Stimulated activated naive B cell treated with anti-CD40 and anti-IgM and Interleukin-4, amounts not matched to agents 10 μg/mL and 1 μg/mL and 100 μg/mL, for 72 hours (primary cell): ENCODE measurements at places on chromosomes 4 and X.

GRCh38 chr4:159764343-159764952 is 661.6 kb downstream of the RAPGEF2 start:
- no peak for DNase-seq

DNA sequence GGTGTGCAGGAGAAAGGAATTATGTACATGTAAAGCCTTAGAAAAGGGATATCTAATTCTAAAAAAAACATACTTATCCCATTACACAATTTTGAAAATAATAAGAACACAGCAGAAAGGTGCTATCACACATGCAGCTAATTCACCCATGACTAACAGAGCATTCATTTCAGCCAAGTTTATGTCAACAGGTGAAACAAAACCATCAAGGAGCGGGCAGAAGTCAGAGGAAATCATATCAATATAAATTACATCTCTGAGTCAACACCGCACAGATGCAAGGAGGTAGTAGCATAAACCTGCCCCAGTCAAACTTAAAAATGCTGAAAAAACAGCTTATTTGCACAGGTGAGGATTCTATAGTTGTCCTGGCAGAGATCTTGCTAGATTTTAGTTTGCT is 197.9 kb downstream of the PRDM5 start:
- DNase-seq, result no peak

- DNase-seq, result no peak
Measured at GRCh38 chr4:138259824-138260223, 17.7 kb upstream of the SLC7A11 start.

DNA sequence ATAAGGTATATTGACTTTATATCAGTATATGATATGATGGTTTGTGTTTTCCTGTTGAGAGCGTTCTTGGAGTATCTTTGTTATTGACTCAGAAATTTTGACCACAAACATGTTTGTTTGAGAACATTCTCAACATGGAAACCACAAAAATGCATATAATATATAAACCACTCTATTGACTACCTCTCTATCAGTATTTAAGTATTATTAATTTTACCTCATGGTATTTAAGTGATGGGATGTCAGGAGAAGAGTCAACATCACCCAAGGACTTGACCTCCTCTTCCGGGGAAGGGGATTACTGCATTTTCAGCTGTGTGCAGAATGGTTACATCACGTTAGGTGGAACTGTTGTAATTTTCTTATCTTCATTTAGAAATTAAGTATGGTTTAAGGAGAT is 54.3 kb upstream of the PUDP start:
- no peak for DNase-seq

DNA sequence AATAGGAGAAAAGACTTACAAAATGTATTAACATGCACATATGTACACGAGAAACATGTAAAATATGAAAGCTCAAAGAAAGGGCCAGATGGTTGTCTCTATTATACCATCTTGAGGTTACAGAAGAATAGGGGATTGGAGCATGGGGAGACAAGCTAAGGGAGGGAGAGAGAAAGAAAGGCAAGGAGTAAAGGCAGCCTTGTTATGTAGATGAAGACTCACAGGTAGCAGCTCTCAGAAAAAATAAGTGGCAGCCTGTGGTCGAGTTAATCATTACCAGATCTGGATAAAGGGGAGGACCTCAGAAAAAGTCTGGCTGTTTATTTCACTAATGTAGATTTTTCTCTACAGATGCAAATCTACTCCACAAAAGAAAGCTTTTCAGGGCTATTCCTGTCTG is 26.6 kb upstream of the PPP1R2C start:
- no peak for DNase-seq

GRCh38 chr4:186666252-186666651 is 57.4 kb downstream of the FAT1 start:
- no peak for DNase-seq

DNA sequence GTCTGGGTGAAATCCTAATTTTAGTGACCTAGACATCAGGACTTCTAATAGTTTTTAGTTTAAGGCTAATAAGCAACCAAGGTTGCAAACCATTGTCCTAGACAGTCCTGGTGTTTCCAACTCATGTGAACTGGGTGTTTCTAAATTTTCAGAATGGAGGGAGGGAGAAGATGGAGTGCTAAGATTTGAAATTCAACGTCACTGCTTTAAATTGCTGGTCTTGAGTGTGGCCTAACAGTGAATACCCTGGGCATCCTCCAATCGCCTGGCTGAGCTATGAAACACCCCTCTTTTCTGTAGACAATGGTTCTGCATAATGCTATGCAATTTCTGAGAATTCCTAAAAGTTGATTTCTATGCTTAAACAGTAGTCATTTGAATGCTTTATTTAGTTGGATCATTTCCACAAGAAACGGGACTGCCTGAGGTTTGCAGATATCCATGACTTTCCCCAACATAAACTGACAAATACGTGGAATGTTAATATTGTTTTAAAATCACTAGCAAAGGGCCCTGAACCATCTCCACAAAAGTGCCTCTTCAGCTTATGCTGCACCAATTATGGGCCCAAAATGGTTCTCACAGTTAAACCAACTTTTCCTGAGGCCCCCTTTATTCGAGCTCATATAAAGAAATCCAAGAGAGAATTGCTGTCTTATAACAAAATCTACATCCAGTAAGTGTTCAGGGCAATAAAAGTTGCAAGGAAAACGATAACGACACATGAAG is 1.1 kb downstream of the FBXL5 start:
- DNase-seq, result no peak

GRCh38 chr4:10023050-10023419 is 1.7 kb upstream of the SLC2A9 start:
- no peak for DNase-seq

- no peak for DNase-seq
Measured at GRCh38 chrX:57669961-57670360, 10.1 kb downstream of the NLRP2B start.

DNA sequence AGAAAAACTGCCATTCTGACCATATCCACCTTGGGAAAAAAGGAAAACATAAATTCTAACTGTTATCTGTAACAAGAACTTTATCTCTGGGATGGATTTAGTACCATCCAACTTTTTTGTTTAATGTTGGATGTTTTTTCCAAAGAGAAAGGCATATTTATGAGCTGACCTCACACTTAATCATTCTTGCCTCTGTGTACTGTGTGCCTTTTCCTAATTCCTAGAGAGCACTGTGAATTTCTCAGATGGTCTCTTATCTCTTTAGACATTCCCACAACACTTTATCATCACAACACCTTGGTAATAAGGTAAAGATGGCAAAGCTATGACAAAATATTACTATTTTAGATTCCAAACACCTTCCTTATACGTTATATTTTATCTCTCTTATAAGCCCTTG is 126.2 kb downstream of the COL4A6 start:
- no peak for DNase-seq

GRCh38 chr4:186584912-186585311 is 29.5 kb upstream of the MTNR1A start:
- DNase-seq, result no peak

DNA sequence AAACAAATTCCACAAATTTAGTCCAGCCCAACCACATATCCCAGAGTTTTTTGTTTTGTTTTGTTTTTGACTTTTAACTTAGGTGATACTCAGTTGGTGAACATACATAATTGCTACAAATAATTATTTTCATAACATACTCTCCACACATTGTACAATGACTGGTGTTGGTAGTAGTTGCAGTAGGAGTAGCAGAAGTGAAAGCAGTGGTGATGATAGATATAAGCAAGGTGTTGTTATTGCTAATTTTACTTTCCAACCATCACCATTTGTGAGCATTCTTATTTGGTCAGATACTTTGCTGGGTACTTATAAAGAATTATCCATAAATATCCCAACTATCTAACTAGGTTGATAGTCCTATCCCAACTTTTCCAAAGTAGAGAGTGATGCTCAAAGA is 47.3 kb downstream of the ARHGAP24 start:
- no peak for DNase-seq

- DNase-seq, result peak; percentile 35
Measured at GRCh38 chrX:112761242-112762207, 79.1 kb downstream of the AMOT start.

DNA sequence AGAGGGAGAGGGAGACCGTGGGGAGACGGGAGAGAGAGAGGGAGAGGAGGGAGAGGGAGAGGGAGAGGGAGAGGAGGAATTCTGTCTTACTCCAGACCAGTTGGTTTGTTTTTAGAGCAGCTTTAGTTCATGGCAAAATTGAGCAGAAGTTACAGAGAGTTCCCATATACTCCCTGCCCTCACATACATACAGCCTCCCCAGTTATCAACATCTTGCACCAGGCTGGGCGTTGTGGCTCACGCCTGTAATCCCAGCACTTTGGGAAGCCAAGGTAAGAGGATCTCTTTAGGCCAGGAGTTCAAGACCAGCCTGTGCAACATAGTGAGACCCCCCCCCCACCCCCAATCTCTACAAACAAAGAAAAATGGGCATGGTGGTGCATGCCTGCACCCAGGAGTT is 79.8 kb upstream of the OGT start:
- DNase-seq, result no peak

GRCh38 chr4:140523370-140523856 is 555 bp upstream of the ELMOD2 start:
- DNase-seq, result no peak

DNA sequence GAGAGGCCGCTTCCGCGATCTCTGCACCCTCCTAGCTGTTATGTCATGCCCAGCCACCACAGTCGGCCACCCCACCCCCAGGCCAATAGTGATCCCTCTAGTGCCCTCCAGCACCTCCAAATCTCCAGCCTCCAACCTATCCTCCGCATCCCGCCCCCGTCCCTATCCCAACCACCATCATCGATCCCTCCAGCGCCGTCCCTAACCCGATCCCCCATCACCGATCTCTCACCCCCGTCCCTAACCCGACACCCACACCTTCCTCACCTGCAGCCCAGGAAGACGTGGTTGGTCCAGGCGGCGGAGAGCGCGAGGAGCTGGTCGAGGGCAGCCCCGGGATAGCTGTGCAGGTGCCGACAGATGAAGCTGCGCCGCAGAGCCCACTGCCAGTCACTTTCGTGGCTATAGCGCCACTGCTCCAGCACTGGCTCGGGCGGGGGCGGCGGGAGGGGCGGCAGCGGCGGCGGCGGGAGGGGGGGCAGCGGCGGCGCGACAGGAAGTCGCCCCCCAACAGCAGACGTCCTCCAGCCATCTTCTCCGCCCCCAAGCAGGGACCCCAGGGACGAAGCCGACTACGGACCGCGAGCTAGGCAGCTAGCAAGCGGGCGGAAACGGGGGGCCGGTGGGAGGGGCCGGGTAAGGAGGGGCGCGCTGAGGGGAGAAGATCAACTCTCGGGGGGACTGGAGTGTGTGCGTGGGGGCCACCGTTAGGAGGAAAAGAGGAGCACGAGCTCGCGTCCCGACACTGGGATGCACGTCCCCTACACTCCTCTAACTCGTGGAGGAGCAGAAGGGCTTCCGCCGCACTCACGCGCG is 552 bp downstream of the NKRF start:
- no peak for DNase-seq

DNA sequence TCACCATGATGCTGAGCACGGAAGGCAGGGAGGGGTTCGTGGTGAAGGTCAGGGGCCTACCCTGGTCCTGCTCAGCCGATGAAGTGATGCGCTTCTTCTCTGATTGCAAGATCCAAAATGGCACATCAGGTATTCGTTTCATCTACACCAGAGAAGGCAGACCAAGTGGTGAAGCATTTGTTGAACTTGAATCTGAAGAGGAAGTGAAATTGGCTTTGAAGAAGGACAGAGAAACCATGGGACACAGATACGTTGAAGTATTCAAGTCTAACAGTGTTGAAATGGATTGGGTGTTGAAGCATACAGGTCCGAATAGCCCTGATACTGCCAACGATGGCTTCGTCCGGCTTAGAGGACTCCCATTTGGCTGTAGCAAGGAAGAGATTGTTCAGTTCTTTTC is 4.0 kb downstream of the HNRNPH2 start:
- DNase-seq, result no peak

GRCh38 chrX:136065044-136065671 is 79.9 kb downstream of the SLC9A6 start:
- no peak for DNase-seq

DNA sequence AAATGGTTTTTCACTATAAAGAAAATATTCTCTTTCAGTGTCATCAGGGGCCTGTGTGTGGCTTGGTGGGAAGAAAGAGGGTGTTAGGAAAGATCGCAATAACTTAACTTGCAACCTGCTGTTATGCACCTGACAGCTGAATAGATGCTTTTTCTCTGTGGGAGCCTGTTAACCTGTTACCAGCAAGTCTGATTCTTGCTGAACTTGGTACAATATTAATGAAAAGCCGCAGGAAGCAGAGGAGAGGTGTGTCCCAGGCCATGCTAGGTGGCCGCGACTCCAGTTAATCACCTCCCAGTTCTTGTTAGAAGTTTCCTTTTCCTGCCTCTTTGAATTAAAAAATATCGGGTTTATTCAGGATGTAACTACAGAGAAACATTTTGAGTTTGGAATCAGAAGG is 494.8 kb upstream of the AGA start:
- no peak for DNase-seq

DNA sequence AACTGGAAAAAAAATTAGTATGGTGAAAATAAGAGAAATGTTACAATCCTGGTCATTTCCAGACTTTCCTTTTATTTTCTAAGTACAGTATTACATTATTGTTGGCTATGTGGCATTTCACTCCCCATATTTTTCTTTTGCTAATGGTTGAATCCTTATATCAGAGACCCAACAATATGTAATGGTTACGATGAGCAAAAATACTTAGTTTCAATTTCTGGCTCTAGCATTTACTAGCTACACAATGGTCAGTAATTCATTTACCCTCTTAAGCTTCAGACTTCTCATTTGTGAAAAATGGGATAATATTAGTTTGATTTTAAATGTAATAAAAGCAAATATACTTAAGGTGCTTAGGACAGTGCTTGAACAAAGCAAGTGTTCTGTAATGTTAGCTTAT is 942.9 kb upstream of the PABPC4L start:
- DNase-seq, result no peak

DNA sequence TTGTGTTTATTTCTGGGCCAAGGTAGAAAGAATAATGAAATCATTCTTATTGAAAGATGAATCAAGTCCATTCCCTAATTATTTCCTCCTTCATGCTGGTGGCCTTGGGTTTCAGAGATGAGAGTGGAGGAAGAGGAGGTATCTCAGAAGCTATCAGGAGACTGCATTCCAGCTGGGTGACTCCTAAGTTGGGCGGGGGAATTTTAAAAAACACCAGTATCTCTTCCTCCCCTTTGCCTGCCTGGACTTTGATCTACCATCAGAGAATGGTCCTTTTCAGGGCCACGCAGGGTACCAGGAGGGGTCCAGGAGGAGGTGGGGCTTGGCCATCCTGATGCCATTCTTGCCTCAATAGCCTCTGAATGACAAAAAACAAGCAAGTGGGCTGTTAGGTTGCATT is 104.4 kb downstream of the ASMT start:
- no peak for DNase-seq

DNA sequence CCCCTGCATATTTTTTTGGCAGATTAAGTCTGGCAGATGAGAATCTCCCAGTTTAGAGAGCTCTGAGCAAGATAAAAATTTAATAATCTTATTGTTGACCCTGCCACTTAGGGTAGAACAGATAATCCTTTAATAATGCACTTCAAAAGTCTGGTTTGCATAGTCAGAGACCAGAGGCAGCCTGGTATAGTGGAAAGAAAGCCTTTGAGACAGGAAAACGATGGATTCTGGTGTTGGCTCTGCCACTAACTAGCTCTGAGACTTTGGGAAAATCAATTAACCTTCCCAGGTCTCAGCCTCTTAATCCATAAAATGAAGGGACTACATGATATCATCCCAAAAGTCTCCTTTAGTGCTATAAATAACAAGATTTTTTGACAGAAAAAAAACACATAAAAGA is 824.5 kb downstream of the STIM2 start:
- DNase-seq, result no peak

GRCh38 chr4:124276461-124276860 is 436.1 kb downstream of the ANKRD50 start:
- DNase-seq, result no peak

GRCh38 chr4:72390409-72390808 is 178.6 kb downstream of the ADAMTS3 start:
- no peak for DNase-seq

GRCh38 chrX:75303795-75304194 is 29.9 kb downstream of the UPRT start:
- no peak for DNase-seq
